Bronchus fibroblast of lung (primary cell): ENCODE measurements at places on chromosomes 7 and 10. TPM values are rescaled to one million over a fixed set of nuclear protein-coding genes. Genes with fewer than 3 reads are reported as not detected.

Gene NODAL
- not detected in 2 replicates for total RNA-seq

Gene ACBD7
- total RNA-seq, result 3.4 and 3.9 TPM in 2 replicates

Gene TACC2
- total RNA-seq, result 7.3 and 10.8 TPM in 2 replicates

Gene PNLIPRP3
- not detected in 2 replicates for total RNA-seq

Gene STRA8
- not detected in 2 replicates for total RNA-seq

Gene R3HCC1L
- 7.1 and 10.1 TPM in 2 replicates for total RNA-seq

Gene UNC5B
- 15.2 and 17.1 TPM in 2 replicates for total RNA-seq

Gene FZD8
- 0.84 and 0.89 TPM in 2 replicates for total RNA-seq

Gene TUBAL3
- not detected in 2 replicates for total RNA-seq

Gene OR13A1
- total RNA-seq, result not detected in 2 replicates

Gene SP8
- not detected in 2 replicates for total RNA-seq

Gene GRM8
- not detected in 2 replicates for total RNA-seq

Gene GBX1
- not detected in 2 replicates for total RNA-seq

Gene TNKS2
- total RNA-seq, result 17.7 and 17.8 TPM in 2 replicates

Gene ZNF736
- total RNA-seq, result 1.9 and 3.0 TPM in 2 replicates

Gene FLNC
- 208 and 209 TPM in 2 replicates for total RNA-seq

Gene FZD1
- total RNA-seq, result 9.4 and 10.3 TPM in 2 replicates

Gene CDHR3
- 2.2 and 2.9 TPM in 2 replicates for total RNA-seq

Gene DNA2
- total RNA-seq, result 6.4 and 9.6 TPM in 2 replicates

Gene PPP1R9A
- 0.15 and 0.17 TPM in 2 replicates for total RNA-seq

Gene PRRT4
- total RNA-seq, result 0.17 TPM in 1 of 2 replicates, not detected in the other

Gene TSPAN15
- total RNA-seq, result under 0.01 and 0.30 TPM in 2 replicates
